ENCODE measurements at places on chromosomes 16 and 17.
A peak's percentile ranks its signal among the peaks of the same experiment; 100 is the strongest.

DNA sequence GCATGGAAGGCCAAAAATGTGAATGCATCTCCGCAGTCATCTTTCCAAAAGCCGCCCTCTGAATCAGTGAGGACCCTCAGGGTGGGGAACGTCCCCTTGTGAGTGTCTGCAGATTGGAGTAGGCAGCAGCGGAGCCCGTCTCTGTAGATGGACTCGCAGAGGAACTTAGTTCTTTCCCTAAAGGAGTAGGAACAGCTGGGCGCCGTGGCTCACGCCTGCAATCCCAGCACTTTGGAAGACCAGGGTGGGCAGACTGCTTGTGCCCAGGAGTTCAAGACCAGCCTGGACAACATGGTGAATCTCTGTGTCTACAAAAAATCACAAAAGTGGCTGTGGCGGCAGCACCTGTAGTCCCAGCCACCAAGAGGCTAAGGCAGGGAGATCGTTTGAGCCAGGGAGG is 53.7 kb downstream of the WDR45B start:
- DNase-seq: no peak

- DNase-seq: no peak
These were observed 46.1 kb downstream of the NXN start for GRCh38 chr17:933312-934073.

GRCh38 chr16:56989988-56990387 is 631 bp downstream of the NLRC5 start:
- no peak for DNase-seq

GRCh38 chr16:58026139-58026704 is 668 bp downstream of the MMP15 start:
- DNase-seq: no peak

DNA sequence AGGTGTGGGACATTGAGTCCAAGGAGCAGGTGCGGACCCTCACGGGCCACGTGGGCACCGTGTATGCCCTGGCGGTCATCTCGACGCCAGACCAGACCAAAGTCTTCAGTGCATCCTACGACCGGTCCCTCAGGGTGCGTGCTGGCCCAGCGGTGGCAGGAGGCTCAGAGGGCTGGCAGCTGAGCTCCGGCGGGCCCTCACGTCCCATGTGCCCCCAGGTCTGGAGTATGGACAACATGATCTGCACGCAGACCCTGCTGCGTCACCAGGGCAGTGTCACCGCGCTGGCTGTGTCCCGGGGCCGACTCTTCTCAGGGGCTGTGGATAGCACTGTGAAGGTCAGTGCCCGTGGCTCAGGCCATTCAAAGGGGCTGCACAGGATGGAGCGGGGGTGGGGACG is 20.4 kb downstream of the CASKIN1 start:
- DNase-seq: no peak

DNA sequence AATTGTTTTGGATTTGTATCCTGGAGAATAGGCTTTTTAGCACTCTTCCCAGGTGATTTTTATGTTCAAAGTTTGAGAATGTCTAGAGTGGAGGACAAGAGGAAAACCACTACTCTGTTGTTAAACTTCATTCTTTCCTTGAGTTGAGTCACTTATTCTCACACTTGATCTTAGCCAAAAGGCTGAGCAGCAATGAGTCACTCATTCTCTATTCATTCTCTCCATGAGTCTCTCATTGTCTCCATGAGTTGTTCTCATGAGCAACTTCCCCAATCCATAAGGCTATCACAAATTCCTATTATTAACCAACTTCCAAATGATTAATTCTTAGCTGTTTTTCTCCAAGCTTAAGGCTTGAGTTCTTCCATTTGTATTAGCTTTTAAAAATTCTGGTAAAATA is 1393.3 kb downstream of the CDH8 start:
- DNase-seq: no peak

- no peak for DNase-seq
These were observed 1.2 kb upstream of the TCAP start for GRCh38 chr17:39663688-39664580.

- no peak for DNase-seq
These were observed 1.3 kb downstream of the NLRC5 start for GRCh38 chr16:56990407-56991286.

GRCh38 chr17:18028952-18029540 is 9.9 kb downstream of the ATPAF2 start:
- no peak for DNase-seq

- DNase-seq: no peak
These were observed 70.3 kb downstream of the MYH11 start for GRCh38 chr16:15786501-15786900.

- DNase-seq: no peak
These were observed 2.1 kb downstream of the PRCD start for GRCh38 chr17:76541739-76542454.

DNA sequence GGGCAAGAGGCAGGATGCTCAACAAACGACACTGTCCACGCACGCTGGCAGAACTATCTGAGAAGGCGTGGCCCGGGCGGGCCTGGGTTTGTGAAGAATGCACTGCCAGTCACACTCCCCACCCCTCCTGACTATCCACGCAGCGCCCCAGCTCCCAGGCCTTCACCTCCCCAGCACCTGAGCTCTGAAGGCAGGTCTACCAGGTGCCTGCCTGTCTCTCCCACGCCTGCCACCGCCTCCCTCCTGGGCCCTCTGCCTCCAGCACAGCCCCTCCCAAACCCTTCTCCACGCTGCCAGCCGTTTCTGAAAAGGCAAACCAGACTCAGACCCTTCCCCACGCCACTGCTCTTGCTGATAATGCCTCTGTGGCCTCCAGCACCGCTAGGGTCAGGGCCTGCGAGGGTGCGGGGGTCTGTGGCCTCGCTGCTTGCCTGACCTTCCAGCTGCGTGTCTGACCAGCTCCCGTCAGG is 11.6 kb downstream of the MYBBP1A start:
- DNase-seq: no peak

DNA sequence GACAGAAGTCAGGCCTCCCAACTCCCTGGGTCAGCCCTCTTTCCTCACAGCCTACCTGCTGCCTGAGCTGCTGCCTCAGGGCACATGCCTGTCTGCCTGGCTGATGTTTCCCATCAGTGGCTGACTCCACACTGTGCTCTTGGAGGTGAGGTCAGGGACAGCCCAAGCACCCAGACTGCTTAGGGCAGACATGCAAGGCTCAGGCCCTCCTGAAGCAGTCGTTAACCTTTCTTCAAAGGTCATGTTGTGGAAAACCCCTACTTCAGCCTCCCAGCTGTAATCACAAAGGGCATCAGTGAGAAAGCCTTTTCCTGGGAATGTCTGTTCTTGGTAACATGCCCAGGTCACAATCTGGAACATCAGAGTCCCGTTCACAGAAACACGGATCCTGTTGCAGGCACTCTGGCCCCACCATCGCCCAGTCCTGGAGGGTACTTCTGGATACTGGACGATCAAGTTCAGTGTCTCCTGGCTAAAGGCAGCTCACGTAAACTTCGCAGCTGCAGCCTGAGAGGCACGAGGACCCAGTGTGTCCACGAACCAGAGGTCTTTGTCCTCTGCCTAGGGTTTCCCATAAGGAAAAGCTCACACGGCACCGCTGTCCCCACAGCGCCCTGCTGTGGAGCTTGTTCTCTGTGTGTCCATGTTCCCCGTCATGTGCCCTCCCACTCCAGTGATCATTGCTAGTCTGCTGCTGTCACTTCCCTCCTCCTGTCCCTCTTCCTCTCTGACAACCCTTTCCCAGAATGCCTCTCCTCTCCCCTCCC is 54.9 kb downstream of the GNAO1 start:
- no peak for DNase-seq

- DNase-seq: no peak
These were observed 14.7 kb downstream of the BEAN1 start for GRCh38 chr16:66441586-66442375.

DNA sequence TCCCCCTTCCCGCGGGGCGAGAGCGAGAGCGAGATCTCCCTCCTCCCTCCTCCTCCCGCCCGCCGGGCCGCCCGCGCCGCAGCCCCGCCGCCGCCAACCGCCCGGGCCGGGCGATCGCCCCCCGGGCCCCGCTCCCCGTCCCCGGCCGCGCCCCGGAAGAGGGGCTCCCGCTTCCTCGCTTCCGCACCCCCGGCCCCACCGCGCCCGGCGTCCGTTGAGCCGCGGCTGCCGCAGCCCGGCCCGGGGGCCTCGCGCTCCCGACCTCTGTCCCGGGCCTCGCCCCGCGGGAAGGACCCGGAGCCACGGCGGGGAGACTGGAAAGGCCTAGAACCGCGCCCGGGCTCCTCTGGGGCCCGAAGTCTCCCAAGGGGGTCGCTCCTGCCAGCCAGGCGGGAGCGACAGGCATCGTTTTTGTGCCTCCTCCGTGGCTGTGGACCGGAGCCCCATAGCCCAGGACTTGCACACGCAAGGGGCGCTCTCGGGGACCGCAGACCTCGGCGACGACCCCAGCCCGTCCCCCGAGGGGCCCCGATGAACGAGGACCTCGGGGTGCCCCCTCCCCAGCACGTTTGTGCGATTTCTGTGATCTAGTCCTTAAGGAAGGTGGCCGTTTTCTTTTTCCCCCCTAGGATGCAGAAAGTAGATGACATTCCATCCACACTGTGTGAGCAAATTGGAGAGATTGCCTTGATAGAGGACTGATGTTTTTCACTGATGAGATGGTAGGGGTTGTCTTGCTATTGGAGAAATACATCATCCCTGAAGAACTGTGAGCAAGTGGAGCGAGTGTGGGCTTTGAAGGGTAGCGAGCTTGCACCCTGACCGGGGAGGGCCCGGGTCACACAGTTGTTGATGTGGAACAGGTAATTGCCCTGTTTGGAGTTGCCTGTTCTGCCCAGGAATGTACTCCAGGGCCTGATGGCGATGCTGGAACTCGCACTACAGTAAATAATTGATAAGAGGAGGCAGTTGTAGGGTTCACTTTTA is 611 bp downstream of the BANP start:
- DNase-seq: peak; percentile 8

GRCh38 chr16:27326738-27327585 is 13.2 kb downstream of the IL4R start:
- no peak for DNase-seq

DNA sequence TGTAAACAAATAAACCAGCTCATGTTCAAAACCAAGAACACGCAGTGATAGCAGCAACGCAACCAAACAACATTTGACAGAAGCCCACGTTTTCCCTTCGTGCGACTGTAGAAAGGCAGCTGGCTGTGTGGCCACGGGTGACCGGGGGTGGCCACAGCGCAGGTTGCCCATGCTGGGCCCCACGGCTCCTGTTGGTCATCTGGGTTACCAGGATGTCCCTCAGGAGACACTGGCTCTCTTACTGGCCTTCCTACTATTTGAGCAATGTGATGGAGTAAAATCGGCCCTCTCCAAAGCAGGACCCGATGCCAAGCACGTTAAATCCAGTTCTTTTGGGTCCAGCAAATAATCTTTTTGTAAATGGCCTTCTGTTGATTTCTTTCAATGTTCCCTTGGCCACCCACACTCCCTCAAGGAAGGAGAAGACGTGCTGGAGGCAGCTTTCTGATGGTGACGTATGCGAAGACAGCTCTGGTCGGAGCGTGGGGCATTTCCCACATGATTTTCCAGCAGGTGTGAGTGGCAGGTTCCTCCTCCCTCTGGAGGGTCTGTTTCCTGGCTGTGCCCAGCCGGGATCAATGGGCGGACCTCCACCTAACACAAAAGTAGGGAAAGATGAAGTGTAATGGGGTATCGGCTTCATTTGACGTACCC is 143.1 kb upstream of the CHMP6 start:
- no peak for DNase-seq

GRCh38 chr17:9676084-9676483 is 30.8 kb downstream of the USP43 start:
- no peak for DNase-seq

- no peak for DNase-seq
These were observed 41.5 kb downstream of the USP22 start for GRCh38 chr17:21001111-21001812.

GRCh38 chr16:4511441-4512082 is 27.0 kb downstream of the CDIP1 start:
- DNase-seq: no peak

- DNase-seq: peak; percentile 83
These were observed at the start of gene NLE1 for GRCh38 chr17:35141681-35142466. Gene NLE1 (minus strand): TSS chr17:35142303. CDS start chr17:35142275, 28 bp downstream.

DNA sequence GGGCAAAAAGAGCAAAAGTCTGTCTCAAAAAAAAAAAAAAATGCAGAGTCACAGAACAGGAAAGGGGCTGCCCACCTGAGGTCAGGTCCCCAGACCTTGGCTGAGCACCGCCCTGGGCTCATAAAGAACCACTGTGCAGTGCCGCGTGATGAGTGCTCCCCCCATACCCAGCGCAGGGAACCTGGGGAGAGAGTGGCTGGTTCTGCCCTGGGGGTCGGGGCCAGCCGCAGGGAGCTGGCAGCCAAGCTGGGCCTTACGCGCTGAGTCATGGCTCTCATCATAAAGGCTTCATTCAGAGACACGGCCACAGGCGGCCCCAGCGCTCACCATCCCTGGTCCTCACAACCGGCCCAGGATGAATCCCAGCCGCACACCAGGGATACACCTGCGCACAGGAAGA is 80.7 kb downstream of the RAB11FIP4 start:
- DNase-seq: no peak

DNA sequence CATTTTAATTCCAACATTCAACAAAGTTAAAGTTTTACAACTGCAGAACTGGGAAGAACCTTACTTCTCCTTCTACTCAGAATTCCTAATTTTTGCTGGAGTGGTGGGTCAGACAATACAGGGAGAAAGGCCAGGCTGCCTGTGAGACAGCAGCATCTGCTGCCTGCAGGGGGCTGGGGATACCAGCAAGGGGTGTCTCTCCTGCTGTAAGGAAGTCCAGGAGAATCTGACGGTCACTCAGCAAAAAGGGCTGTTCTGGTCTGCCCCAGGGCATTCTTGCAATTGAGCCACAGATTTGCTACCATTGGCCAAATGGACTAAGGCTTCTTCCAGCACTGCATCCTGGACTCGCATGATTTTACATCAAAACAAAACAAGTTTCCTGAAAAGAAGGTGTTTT is 426.6 kb upstream of the CDH11 start:
- no peak for DNase-seq

GRCh38 chr17:64741038-64741641 is 79.0 kb upstream of the SMURF2 start:
- no peak for DNase-seq

DNA sequence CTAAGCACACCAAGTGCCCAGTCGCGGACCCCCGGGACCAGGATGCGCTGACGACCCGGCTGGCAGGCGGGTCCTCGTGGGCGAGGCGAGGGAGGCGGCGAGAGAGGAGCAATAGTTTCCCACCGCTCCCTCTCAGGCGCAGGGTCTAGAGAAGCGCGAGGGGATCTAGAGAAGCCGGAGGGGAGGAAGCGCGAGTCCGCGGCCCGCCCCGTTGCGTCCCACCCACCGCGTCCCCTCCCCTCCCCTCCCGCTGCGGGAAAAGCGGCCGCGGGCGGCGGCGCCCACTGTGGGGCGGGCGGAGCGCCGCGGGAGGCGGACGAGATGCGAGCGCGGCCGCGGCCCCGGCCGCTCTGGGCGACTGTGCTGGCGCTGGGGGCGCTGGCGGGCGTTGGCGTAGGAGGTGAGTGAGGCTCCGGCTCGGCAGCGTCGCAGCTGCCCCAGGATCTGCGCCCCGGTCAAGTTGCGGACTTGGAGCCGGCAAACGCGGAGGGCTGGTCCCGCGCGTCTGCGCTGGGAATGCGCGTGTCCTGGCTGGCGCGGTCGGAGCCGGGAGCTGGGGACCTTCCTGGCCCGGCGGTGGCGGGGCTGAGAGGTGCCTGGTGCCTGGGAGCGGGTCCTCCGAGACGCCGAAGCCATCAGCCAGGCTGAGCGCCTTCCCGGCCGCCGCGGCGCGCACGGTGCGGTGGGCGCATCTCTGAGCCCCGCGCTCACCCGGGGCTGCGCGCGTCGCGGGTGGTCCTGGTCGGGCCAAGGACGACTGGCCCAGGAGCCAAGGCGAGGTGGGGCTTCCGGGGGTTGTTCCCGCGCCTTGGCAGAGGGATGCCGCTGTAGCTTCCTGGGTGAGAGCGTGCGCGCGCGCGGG is at the start of gene ITGB3:
TSS of gene ITGB3 (plus strand) at position 287 of the 862 bp plus-strand sequence. CDS start at position 322, 35 bp downstream.
- DNase-seq: no peak

Data from stimulated activated CD4-positive, alpha-beta T cell treated with anti-CD3 and anti-CD28 coated beads, Interleukin-1b, Interleukin-23, amount 100 ng/mL, for 1 hour (primary cell).